ENCODE measurements at places on chromosomes 2 and 18.

GRCh38 chr2:233698740-233699139 lies 6.0 kb downstream of the UGT1A6 start:
- no peak overlapping the region for H3K27ac ChIP-seq
- H3K4me3 ChIP-seq, result no peak overlapping the region
- H3K36me3 ChIP-seq, result no peaks in the 10 kb centered on the region
- no peaks in the 10 kb centered on the region for H3K27me3 ChIP-seq

GRCh38 chr2:99827296-99827999 lies 314.9 kb downstream of the AFF3 start:
- peaks cover 18% of the 10 kb centered on the region for H3K4me1 ChIP-seq
- H3K27me3 ChIP-seq, result no peaks in the 10 kb centered on the region
- peaks cover 19% of the 10 kb centered on the region for H3K36me3 ChIP-seq

- H3K4me1 ChIP-seq, result no peaks in the 10 kb centered on the region
- no peak overlapping the region for H3K4me3 ChIP-seq
These were observed 188.5 kb downstream of the MBD2 start for GRCh38 chr18:54035927-54036326.

GRCh38 chr2:225337183-225337582 lies 62.3 kb upstream of the NYAP2 start:
- no peak for DNase-seq
- H3K27me3 ChIP-seq, result no peaks in the 10 kb centered on the region
- H3K36me3 ChIP-seq, result no peaks in the 10 kb centered on the region
- no peaks in the 10 kb centered on the region for H3K4me1 ChIP-seq

DNA sequence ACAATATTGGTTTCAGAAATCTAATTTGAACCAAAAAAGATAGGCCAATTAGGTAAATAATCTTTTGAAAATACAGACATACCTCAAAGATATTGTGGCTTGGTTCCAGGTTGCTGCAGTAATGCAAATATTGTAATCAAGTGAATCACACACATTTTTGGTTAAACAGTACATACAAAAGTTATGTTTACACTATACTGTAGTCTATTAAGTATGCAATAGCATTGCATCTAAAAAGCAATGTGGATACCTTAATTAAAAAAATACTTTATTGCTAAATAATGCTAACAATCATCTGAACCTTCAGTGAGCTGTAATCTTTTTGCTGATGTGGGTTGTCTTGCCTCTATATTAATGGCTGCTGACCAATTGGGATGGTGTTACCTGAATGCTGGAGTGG lies 67.3 kb downstream of the KYNU start:
- H3K4me3 ChIP-seq, result no peak overlapping the region
- H3K27me3 ChIP-seq, result no peaks in the 10 kb centered on the region
- H3K27ac ChIP-seq, result no peak overlapping the region
- H3K36me3 ChIP-seq, result no peaks in the 10 kb centered on the region
- no peaks in the 10 kb centered on the region for H3K4me1 ChIP-seq
- DNase-seq, result no peak

DNA sequence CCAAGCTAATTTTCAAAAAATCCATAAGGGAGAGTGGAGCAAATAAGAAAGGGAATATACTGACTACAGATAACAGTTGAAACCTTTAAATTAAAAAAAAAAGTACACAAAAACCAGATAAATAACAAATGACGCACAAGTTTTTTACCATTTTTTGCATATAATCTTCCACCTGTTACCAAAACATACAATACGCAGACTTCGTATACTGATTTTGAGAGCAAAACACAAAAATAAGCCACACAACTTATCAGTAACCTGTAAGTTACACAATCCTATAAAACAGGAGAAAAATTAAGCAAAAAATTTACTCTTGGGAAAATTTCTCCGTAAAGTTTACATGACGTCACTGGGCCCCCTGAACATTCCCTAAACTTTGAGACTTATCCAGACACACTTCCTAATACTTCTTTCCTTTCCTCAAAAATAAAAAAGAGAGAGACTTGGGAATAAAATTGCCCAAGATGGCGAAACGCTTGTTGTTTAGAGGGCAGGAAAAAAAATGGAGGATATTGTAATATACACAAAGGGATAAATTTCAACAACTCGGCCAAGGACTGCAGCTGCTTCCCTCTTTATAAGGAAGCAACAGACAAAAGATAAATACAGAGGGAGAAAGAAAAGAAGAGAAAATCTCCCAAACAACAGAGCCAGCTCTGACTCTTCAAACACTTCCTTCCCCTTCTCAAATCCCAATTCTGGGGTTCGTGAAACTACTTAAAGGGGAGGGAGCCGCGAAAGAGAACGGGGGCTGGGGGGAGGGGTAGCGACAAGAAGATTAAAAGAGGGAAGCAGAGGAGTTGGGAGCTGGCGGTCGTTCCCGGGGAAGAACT lies 1.6 kb downstream of the BAZ2B start:
- H3K27me3 ChIP-seq, result no peaks in the 10 kb centered on the region
- H3K27ac ChIP-seq, result peak overlapping the region; percentile 59
- peak overlapping the region; percentile 82 for H3K4me3 ChIP-seq
- H3K4me1 ChIP-seq, result peaks cover 16% of the 10 kb centered on the region

DNA sequence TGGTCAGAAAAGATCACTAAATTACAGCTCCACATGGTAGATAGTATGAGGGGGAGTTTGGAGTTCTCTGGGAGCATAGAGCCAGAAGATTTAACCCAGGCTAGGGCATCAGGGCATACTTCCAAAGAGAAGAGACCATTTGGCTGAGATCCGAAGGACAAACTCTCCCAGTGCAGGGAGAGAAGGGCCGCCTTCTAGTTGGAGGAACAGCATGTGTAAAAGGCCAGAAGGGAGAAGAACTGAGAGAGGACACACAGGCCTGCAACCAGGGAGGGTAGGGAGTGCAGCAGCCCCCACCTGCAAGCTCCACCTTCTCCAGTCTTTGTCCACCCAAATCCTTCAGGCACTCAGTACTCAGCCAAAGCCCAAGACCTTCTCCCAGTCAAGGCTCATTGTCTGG lies 182.0 kb downstream of the GFPT1 start:
- H3K4me1 ChIP-seq, result no peaks in the 10 kb centered on the region
- DNase-seq, result no peak
- H3K27ac ChIP-seq, result no peak overlapping the region
- no peaks in the 10 kb centered on the region for H3K36me3 ChIP-seq
- H3K4me3 ChIP-seq, result no peak overlapping the region

DNA sequence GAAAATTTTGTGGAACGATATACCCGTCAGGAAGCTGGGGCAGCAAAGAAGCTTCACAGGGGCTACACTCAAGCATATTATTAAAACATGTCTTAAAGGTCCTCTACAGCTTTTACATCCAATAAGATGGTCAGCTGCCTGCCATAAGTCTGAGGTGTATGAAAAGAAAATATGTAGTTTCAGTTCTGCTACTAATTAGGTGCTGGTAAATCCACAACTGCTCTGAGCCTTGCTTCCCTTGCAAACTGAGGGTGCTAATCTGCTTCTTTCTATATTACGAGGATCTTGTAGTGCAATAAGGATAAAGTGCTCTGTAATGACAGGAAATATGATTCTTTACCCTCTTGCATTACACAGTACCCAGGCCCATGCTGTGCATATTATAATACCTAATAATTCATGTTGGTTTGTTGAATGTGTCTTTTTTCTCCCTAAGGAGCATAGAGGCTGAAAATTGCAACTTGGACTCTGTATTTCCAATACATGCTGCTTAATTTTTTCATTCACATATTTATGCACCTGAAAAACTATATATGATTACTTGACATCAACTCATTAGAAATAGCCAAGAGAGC lies 14.5 kb upstream of the SLC8A1 start:
- no peaks in the 10 kb centered on the region for H3K36me3 ChIP-seq
- no peaks in the 10 kb centered on the region for H3K4me1 ChIP-seq
- H3K27ac ChIP-seq, result no peak overlapping the region

DNA sequence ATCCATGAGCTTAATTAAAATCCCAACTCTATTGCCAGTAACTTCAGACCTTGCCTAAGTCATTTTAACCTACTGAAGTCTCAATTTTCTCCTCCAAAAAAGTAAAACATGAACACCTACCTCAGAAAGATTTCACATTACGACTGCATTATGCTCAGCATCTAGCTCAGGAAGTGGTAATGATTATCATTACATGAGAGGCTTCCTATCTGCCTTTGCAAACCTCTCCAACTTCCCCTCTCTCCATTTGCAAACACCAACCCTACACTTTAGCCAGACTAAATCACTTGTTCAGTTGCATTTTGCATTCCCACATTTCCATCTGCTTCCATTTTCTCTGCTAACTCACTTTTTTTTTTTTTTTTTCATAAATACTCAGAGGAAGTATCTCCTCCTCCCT lies 6.8 kb downstream of the SLC38A11 start:
- DNase-seq, result no peak
- H3K4me3 ChIP-seq, result no peak overlapping the region
- H3K27ac ChIP-seq, result no peak overlapping the region
- peaks cover 19% of the 10 kb centered on the region for H3K4me1 ChIP-seq

DNA sequence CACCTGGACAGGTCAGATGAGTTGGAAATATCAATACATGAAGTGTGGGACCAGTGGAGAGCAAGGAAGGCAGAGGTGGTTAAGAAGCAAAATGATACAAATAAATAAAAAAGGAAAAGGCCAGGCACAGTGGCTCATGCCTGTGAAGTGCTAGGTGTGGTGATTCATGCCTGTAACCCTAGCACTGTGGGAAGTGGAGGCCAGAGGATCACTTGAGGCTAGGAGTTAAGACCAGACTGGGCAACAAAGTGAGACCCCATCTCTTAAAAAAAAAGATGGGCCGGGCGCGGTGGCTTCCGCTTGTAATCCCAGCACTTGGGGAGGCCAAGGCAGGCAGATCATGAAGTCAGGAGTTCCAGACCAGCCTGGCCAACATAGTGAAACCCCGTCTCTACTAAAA lies 2.9 kb downstream of the STON1 start:
- no peaks in the 10 kb centered on the region for H3K27me3 ChIP-seq
- no peak for DNase-seq

DNA sequence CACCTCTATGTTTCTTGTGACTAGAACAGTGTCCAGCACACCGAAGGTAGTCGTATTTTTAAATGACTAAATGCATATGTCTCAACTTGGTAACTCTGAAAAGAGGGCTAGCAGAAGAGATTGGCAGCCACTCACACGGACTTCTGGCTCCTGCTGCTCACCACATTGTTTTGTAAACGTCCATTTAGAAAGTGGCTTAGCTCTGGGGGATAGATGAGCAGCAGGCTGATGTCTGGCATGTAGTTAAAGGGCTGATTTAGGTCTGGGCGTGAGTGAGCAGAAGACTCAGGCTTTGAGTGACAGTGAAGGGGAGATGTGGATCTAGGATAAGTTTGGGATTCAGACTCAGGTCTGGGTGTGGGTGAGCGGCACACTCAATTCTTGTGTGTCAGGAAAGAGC lies 372.9 kb upstream of the HS6ST1 start:
- H3K27me3 ChIP-seq, result no peaks in the 10 kb centered on the region
- DNase-seq, result no peak
- H3K4me3 ChIP-seq, result no peak overlapping the region
- no peak overlapping the region for H3K27ac ChIP-seq

DNA sequence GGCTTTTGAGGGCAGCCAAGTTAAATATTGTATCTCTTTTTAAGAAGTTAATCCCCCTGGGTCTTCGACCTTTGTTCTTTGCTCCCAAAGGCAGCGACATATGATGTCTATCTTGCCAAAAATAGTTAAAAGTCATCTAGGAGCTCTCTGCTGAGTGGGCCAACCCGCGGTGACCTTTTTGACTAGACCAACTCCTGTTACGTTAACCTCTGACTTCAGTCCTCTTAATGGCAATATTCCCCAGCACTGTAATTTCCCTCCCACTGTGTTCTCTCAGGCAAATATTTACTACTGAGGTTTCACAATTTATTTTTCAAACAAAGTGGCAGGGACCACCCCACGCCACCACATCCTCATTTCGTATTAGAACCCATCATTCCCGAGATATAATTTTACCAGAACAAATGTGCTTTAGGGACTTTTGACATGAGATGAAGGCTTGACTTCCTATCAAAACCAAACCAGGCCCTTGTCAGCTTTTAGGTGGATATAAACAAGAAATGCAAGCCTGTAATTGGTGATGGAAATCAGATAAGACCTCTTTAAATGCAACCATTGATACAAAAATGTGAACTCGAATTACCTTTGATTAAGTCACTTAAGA lies 764.7 kb downstream of the SATB2 start:
- no peak overlapping the region for H3K27ac ChIP-seq
- H3K36me3 ChIP-seq, result no peaks in the 10 kb centered on the region
- no peaks in the 10 kb centered on the region for H3K27me3 ChIP-seq
- H3K4me3 ChIP-seq, result no peak overlapping the region

DNA sequence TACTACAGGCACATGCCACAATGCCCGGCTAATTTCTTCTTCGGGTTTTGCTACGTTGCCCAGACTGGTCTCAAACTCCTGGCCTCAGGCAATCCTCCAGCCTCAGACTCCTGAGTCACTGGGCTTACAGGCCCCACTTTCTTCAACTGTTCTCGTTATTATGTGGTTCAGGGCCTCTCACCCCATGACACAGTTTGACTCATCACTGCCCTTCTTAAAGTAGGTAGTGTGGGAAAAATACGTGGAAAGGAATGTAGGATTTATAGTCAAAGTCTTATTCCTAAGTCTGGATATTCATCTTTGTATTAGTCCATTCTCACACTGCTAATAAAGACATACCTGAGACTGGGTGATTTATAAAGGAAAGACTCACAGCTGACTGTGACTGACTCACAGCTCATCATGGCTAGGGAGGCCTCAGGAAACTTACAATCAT lies 19.4 kb downstream of the CENPA start:
- DNase-seq, result no peak
- no peak overlapping the region for H3K27ac ChIP-seq
- no peaks in the 10 kb centered on the region for H3K4me1 ChIP-seq

DNA sequence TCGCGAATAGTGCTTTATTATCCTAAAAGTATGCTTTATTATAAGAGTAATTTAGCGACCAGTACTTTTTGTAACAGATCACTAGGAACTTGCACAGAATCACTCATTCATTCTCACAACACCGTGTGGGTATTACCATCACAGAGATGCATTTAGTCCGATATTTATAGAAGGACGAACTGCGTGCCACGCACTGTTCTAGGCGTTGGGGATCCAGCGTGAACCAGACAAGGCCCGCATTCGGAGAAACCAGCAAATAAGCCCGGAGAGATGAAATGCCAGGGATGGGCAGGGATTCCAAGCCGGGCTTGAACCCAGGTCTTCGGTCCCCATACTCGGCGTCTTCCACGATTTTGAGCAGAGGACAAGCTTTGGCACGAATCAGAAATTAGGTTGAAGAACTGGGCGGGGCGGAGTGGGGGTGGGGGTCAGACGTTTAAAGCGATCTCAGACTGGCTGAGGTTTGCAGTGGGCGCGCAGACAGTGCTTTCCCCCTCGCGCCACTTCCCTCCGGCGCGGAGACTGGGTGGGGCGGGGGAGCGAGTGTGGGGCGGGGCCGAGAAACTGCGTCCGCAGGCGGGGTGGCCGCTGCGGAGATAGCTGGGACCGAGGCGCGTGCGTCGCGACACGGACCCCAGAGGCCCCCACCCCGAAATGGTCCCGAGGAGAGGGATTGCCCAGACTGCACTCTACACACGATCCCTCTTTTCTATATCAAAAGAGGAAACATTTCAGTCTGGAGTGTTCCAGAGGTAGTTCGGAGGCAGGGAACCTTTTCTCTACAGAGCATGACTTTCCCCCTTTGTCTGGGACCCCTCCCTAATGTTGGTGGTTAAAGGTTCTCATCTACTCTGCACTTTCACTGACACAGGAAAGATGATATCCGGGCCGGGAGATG lies 1.1 kb upstream of the CXCR4 start:
- H3K4me3 ChIP-seq, result peak overlapping the region; percentile 93
- peaks cover 52% of the 10 kb centered on the region for H3K4me1 ChIP-seq
- H3K27me3 ChIP-seq, result no peaks in the 10 kb centered on the region
- peaks cover 25% of the 10 kb centered on the region for H3K36me3 ChIP-seq
- DNase-seq, result peak; percentile 92
- peak overlapping the region; percentile 99 for H3K27ac ChIP-seq

Data from B cell (primary cell).